ENCODE measurements at places on chromosomes 4 and X.
A peak's percentile ranks its signal among the peaks of the same experiment; 100 is the strongest.

- DNase-seq, result no peak
Measured at GRCh38 chr4:19615086-19615689, 636.5 kb upstream of the SLIT2 start.

DNA sequence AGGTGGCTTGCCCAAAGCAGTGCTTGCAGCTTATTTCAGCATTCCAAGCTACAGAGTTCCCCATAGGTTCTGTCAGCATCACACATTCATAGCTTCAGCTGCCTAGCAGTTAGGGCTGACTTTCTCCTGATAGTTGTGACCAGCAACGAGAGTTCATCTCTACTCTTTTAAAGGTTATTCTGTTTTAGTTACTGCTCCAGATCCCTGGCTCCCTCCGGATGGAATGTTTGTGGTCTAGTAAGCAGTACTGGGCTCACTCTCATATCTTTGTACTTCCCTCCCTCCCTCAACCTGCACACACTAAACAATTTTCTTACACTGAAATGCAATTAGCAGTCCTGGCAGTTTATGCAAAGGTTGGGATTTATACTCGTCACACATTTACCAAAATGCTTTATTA lies 43.9 kb downstream of the PTTG2 start:
- DNase-seq, result no peak

- no peak for DNase-seq
Measured at GRCh38 chrX:150416469-150416868, 53.4 kb downstream of the MAMLD1 start.

GRCh38 chr4:82957045-82957444 lies 53.6 kb downstream of the LIN54 start:
- no peak for DNase-seq

DNA sequence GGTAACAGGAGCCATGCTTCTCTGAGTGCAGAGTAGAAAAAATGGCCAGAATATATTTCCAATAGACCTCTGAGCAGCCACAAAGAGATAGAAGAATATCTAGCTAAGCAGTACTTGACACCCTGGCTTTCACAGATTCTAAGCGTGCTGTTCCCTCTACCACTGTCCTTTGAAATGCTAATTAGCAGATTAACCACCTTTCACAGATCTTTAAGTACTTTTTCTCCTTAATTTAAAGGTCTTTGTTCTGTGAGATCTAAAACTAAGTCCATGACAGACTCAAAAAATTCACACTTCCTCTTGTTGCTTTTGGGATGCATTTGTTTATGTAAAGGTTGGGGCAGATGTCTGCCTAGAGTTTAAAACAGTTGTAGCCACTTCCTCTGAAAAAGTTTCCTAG lies 28.3 kb upstream of the MAGEC2 start:
- no peak for DNase-seq

DNA sequence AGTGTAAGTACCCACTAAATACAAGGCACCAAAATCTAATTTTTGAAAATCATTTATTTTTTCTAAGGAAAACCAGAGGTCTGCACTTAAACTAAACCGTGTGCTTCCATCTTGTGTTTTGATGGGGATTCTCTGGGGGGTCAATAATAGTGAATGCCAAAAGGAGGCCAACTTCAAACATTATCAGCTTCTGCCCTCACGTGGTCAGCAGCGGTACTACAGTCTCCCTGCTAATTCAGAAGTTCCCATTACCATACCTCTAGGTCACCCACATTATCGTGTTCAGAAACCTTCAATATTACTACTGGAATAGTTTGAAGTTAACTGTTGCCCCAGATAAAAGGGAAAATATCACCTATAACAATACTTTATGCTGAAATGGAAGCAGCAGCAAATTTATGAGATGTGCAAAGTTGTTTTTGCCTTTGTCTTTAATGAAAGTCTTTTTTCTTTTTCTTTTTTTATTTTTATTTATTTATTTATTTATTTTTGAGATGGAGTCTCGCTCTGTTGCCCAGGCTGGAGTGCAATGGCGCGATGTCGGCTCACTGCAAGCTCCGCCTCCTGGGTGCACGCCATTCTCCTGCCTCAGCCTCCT lies 17.3 kb downstream of the CTPS2 start:
- DNase-seq, result no peak

DNA sequence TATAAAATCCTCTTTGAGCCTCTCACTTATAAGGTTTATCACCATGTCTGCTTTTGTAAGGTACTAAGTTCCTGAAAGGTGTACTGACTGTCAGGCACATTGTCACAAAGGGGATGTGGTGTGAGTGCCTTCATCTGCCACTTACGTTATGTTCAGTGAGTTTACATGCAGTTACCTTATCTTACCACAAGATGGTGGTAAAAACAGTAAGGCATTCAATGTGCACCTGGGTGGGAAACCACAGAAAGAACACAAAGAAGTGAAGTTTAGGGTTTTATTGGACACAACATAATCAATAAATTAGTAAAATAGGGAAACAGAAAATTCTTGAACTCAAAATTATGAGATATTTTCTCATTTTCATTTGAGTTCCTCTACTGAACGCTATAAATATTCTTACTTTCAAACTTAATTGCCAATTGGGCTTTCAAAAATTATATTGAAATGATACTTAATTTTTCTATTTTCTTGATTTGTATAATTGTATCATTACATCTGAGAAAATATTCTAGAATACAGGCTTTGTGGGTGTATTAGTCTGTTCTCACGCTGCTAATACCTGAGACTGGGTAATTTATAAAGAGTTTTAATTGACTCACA lies 650.8 kb downstream of the PCDH7 start:
- no peak for DNase-seq

DNA sequence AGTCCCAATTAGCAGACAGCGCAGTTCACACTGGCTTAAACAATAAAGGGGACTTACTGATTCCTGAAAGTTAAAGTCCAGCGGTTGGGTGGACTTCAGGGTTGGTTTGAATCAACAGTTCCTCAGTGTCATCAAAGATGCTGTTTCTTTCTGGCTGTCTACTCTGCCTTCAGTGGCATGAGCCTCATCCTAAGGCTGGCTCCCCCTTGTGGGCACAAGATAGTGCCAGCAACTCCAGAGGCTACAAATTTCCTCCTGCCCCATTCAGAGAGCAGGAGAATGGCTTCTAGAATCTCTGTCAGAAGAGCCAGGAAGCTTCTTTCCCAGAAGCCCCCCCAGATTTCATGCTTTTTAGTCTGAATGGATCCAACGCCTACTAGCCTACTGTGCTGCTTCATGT lies 82.4 kb upstream of the MTM1 start:
- DNase-seq, result peak; percentile 48

GRCh38 chrX:49191574-49192011 lies 5.4 kb upstream of the PRICKLE3 start:
- no peak for DNase-seq

DNA sequence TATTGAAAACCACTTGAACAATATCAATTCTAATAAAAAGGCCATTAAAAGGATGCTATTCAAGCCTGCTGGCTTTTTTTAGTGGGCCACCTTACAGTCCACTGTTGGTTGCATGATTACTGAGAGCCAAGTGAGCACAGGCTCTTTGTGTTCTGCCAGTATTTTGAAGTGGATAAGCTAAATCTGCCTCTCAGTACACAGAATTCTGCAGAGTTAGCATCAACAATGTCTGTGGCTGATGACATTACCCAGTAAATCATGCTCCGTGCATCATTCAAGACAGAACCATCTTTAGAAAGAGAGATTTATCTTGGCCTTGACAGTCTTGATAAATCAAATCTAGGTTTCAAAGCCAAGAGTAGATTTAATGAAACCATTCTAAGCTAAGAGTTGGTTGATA lies 119.0 kb upstream of the GNPDA2 start:
- DNase-seq, result no peak

GRCh38 chr4:108589961-108590360 lies 30.4 kb upstream of the RPL34 start:
- no peak for DNase-seq

DNA sequence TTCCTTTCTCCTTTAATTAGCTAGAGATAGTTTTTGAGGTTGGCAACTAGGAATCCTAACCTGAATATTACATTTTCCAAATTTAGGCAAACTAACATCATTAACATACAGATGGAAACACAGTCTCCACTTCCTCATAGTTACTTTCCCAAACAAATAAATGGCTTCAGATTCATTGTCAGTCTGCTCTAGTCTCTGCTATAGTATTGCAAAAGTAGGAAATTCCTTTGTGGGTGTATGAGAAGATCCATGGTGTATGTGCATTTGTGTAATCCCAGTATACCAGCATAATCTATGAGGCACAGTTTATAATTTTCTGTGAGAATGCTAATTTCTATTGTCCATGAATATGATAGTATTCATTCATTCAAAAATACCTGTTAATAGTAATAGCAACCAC lies 3.0 kb upstream of the NDP start:
- no peak for DNase-seq

DNA sequence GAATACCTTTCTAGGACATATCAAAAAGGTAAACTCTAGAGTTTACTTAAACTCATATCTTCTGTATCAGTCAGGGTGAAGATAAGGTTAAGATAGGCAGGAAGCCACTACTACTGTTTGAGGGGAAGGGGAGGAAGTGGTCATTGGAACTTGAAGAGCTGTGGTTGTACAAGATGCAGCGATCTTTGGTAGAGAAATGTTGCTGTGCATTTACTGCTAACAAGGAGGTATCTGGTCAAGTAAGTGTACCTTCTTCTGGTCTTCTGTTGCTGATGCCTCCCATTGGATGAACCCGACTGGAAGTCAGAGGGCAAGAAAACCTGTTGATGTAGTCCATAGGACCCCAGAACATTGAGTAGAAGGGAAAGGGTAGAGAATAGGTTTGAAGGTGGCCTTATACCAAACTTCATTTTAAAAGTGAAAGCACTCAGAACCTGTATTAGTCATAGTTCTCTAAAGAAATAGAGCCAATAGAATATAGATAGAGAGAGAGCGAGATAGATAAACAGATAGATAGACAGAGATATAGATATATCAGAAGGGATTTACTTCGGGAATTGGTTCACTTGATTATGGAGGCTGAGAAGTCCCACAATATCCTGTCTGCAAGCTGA lies 47.9 kb upstream of the TSPAN5 start:
- DNase-seq, result no peak

- no peak for DNase-seq
Measured at GRCh38 chrX:104330966-104331365, 76.2 kb upstream of the ESX1 start.

DNA sequence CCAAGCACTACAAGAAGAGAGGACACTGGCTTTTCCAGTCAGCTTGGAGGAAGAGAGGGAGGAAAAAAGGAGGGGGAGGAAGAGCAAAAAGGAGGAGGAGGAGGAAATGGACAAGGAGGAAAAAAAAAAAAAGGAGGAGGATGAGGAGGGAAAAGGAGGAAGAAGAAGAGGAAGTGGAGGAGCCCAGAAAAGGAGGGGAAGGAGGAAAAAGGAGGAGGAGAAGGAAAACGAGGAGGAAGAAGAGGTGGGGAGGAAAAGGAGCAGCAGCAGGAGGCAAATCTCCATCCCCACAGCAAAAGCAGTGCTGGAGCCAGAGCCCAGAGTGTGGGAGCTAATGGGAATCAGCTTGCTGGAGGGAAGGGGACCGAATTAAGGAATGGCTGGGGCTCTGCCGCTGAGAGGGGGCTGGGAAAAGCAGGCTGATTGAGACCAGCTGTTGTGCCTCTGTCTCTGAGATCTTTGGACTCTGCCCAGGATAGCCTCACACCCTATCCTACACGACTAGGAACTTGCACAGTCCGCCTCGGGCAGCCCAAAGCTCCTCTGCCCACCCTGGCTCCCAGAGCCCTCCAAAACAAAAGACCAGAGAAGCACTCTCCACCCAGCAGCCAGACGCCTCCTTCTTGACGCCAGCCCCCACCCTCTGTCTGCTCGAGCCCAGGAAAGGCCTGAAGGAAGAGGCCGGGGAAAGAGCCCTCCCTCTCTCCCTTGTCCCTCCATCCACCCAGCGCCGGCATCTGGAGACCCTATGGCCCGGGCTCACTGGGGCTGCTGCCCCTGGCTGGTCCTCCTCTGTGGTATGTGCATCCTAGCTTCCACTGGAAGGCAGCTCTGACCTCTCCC lies at the start of gene XPNPEP2:
XPNPEP2 (plus strand) TSS at position 514 of the 843 bp plus-strand sequence; CDS start at position 749, 235 bp downstream.
- DNase-seq, result no peak

DNA sequence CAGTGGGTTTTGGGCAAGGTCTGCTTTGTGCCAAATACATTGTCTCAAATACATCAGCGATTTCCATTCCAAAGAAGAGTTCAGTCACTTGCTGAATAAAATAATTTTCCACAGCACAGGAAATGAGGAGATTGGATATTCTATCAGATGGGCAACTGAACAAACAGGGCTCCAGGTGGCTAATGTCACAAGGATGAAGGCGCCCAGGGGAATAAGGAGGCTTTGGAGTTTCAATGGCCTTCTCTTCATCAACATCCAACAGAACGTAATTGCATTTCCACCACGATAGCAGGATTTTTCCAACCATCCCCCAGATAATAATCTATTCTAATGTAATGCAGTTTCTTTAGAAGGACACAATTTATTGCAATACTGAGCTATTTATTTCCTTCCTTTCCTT lies 104.7 kb upstream of the KLHL13 start:
- no peak for DNase-seq

GRCh38 chr4:77852892-77853495 lies 9.6 kb upstream of the MRPL1 start:
- DNase-seq, result no peak

DNA sequence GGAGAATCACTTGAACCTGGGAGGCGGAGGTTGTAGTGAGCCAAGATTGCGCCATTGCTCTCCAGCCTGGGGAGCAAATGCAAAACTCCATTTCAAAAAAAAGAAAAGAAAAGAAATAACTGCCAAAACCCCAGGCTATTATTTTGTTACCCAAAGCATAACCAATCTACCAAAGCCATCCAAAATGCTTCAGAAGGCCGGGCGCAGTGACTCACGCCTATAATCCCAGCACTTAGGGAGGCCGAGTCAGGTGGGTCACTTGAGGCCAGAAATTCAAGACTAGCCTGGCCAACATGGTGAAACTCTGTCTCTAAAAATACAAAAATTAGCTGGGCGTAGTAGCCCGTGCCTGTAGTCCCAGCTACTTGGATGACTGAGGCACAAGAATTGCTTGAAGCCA lies 49.8 kb downstream of the SMIM31 start:
- DNase-seq, result no peak

DNA sequence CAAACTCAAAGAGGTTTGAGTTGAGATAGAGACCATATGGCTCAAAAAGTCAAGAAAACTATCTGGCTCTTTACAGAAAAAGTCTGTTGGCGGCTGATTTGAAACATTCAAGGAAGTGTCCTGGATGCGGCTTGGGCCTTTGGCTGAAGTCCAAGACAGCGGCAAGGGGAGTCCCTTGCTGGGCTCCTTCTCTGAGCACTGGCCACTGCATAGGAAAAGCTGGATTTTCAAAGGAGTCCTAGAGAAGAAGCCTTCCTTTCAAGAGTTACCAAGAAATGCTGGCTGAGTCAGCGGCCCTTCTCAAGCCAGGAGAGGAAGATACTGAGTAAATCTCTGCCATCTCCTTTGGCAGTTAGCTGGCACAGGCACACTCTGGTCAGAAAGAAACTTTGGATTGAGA lies 12.1 kb downstream of the APLN start:
- no peak for DNase-seq

DNA sequence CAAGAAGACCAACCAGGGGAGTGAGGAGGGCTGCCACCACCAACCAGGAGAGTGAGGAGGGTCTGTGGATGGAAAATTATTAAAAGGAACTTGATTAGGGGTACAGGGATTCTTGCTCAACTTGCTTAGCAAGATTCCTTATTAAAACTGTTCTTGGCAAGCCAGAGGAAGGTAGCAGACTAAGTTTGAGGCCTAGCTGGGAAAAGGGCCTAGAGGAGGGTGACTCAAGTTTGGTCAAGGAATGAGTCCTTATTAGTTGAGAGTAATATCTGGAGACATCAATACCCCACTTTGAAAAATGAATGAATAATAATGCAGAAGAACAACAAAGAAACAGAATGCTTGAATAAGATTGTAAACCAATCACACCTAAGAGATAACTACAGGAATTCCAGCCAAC lies 612.4 kb upstream of the ZFP42 start:
- no peak for DNase-seq

Measured in C1 segment of cervical spinal cord (tissue), 14 donors.